ENCODE measurements at places on chromosomes 7 and 10.

DNA sequence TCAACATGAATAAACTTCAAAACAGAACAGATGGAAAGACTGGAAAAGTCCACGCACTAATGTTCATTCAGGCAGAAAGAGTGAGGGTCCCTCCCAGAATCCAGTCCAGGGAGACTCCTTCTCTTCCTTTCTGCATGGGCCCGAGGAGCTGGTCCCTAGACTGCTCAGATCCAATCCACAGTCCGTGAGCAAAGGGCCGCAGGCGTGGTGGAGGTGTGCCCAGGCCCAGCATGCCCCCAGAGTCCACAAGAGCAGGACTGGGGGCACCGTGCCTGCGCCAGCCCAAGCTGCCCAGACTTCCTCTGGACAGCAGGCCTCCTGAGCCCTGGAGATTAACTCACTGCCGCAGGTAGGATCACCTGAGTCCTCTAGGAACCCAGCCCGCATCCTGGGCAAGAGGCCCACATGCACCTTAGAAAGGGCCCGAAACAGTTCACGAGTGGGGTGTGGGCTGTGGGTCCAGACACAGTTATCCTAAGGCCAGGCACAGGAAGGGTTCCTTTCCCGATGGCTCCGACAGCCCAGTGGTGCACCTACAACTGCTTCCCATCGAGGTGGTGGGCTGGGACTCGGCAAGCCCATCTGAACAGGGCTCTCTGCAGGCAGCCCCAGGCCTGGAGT, 531.0 kb downstream of the DNAJB6 start:
- DNase-seq = no peak

DNA sequence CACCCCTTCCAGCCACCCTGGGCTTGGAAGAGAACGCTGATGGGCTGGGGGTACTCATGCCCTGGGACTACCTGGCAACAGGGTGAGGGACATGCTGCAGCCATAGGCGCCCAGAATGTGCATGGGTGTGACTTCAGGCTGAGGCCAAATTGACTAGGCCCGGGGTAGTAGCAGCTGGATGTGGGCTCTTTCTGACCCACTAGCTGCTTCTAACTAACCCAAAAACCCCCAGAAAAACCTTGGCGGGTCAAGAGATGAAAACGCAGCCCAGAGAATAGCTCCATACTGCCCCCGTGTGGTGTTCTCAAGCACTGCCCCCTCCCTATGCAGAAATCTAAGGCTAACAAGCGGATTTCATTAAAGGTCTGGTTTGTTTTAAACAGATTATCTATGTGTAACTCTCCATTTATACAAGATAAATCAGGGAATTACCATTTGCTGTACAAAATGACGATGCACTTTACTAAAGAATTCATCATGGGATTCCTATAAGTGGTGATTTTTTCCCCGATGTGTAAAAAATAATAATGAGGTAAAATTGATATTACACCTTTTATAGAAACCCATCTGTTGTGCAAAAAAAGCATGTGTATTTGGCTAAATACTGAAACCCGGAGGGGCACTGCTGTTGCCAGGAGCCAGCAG, 4.2 kb downstream of the SMARCD3 start:
- peak; percentile 79 for DNase-seq

GRCh38 chr10:26517141-26517867, 79.2 kb downstream of the APBB1IP start:
- DNase-seq = no peak

DNA sequence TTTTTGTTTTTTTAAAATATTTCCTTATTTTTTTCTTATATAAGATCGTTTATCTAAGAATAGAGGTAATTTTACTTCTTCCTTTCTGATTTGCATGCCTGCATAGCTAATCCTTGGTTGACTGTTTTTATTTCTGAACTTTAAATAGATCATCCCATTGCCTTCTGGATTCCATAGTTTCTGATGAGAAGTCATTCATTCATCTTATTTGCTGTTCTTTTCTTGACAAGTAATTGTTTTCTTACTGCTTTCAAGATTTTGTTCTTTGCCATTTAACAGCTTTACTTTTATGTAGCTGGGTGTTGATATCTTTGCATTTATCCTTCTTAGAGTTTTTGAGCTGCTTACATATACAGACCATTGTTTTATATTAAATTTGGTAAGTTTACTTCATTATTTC, 437.9 kb downstream of the SDK1 start:
- DNase-seq = no peak

GRCh38 chr10:78327778-78328591, 294.3 kb downstream of the RPS24 start:
- DNase-seq = no peak

DNA sequence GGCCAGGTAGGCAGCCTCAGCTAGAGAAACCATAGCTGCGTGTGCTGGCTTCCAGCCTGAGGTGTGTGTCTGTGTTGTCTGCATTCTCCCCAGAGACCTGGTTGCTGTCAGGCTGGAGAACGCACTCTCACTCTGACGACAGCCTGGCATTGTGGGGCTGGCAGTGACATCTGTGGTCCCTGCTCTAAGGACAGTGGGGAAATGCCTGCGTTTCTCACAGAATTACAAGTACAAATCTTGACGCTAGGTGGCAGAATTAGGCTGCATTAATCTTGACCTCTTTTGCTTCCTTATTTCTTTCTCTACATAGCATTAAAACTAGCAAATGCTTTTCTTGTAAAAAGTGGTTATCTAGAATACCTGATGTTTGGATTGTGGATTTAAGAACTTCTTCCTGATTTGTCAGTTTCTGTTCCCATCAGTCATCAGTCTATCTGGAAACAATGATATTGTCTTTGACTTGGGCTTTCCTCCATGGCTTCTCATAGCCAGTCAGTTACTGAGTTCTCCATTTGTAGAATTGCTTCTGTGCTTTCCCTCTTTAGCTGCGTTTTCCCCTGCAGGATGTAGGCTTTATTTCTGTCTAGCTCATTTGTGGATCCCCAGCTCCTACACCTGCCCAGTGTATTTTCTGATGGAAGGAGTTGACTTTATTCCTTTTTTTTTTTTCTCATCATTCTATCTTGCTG, 86.0 kb downstream of the FANK1 start:
- peak; percentile 44 for DNase-seq

- no peak for DNase-seq
These were observed 4.0 kb downstream of the HOXA5 start for GRCh38 chr7:27139334-27140125.

DNA sequence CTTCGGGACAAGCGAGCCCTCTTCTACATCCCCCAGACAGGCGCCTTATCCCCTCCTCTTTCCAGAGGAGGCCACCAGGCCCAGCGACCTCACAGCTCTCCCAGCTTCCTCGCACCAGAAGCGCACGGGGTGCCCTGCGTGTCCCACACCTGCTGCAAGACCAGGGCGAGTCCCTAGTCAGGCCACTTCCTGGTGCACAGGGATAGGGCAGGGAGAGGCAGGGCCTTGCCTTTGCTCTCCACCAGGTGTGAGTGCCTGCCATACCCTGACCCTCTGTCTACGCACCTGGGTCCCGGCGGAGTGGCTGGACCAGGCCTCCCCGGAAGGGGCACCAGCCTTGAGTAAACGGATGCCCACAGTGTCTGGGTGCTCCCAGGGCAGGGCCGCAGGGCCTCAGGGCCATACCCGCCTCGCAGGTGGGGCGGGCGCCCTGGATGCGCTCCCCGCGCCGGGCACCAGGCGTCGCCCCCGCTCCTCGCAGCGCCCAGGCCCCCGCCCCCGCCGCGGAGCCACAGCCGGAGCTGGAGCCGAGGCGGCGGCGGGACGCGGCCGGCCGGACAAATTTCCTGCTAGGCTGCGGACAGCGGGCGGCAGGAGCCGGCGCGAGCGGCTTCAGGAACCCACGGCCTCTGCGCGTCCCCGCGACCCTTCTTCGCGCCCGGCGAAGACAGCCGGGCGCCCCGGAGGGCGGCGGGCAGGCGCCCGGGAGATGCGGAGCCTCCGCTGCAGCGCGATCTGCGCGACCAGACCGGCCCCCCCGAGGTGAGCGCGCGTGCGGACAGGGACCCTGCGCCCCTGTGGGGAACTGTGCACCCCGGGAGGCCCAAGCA, at the start of gene PTPRE:
PTPRE (plus strand) TSS at position 556 of the 830 bp plus-strand sequence. CDS start 133,779 bp downstream, outside the sequence.
- DNase-seq = peak; percentile 48

- DNase-seq = no peak
These were observed 201.2 kb downstream of the DIP2C start for GRCh38 chr10:488081-488932.

DNA sequence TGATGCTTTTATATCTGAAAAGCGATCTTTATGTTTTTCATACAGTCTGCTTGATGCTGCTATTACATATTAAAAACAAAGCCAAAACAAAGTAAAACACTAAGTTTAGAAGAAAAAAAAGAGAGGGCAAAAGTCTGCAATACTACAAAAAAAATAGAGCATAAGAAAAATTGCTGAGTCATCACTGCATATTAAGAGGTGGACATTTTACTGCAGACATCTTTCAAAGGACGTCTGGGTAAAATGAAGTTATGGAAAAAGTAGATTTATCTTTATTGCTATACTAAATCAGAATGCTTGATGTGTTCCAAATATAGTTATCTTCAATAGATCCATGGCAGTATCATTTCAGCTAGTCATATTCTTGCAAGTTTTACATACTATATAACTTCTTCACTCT, 172.0 kb downstream of the MAGI2 start:
- DNase-seq = no peak

DNA sequence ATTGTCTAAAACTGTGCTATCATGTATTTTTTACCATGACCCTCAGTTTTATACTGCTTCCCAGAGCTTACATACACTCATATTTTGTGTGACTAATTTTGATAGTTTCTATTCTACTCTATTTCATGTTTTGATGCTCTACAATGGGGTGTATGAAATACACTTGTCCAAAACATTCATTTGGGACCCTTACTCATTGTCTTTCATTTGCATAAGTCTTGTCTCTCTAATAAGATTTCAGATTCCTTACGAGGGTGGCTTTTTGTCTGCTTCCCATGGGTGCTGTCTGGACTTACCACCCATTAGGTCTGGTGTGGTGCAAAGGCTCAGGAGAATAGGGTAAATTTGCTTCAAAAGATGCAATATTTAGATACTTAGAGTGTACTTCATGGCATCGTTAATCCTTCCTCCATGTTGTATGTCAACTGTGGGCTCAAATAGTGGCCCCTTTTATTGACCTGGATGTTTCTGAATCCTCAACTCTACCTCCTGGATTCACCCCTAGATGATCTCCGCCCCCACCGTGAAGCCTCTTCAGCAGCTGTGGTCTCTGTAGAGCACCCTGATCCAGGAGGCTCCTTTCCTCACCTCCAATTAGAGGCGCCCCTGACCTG, 3.6 kb upstream of the GIMAP5 start:
- no peak for DNase-seq

DNA sequence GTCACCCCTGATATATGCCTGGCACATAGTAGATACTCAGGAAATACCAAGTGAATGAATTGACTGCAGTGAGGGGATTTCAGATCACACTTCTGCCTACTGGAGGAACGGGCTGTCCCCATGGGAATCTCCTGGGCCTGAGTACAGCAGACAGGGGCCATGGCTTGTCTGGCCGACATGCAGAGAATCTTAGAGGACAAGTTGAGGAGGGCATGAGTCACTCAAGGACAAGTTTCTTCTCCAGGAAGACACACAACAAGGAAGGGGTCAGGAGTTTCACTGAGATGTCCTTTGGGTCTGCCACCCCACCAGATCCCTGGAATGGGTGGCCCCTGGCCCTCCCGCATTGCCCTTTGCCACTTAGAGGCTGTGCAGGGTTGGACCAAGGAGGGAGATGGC, 20.7 kb downstream of the PLPP4 start:
- DNase-seq = no peak

DNA sequence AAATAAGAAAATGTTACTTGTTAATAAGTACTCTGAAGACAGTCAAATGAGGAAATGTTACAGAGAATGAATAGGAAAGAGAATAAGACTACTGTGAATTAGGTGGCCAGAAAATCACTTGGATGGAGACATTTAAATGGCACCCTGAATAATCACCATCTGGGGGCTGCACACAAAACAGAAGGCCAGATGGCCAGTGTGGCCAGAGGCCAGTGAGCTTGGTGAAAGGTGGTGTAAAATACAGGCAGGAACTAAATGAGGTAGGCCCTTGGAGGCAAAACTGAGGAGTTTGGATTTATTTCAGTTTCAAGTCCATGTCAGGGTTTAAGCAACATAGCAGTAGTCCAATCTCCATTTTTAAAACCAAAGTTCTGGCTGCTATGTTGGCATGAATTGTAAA, 126.7 kb downstream of the TSPAN12 start:
- DNase-seq = no peak

GRCh38 chr10:16915300-16915699, 98.1 kb upstream of the RSU1 start:
- peak; percentile 1 for DNase-seq

DNA sequence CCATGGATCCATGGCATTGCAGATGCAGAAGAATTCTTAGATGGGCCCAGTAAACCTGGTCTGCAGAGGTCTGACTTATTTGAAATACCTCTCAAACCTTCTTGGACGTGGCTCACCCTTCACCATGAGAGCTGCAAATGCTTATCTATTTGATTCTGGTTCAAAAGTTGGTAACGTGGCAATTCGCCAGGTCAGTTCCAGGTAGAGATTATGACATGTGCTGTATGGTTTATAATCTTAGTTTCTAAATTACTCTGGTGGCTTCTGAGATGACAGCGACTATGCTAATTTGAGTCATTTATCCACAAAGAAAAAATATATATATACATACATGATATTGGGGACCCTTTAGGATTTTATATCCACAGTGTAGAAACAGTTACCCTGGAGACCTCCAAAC, 68.8 kb downstream of the NRP1 start:
- DNase-seq = no peak

GRCh38 chr10:122019414-122019975, 30.5 kb downstream of the TACC2 start:
- DNase-seq = no peak

GRCh38 chr10:44427037-44427436, 42.1 kb upstream of the CXCL12 start:
- no peak for DNase-seq

Data from CD4-positive, alpha-beta T cell treated with Interleukin-17A for 1 hour (primary cell).